ENCODE measurements at places on chromosomes 4 and X.

GRCh38 chrX:135505351-135505750 is 15.1 kb upstream of the INTS6L start:
- no peak for DNase-seq

DNA sequence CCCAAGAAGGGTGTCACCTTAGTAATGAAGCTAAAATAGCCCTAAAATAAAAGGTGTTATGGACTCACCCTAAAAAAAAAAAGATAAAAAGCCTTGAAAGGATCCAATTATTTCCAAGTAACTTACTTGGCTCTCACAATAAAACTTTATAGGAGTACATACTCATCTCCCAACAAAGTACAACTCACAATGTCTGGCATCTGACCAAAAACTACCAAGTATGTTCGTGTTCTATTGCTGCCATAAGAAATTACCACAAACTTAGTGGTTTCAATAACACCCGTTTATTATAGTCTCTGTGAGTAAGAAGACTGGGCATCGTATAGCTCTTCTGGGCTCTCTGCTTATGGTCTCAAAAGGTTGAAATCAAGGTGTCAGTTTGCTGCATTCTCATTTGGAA is 51.0 kb downstream of the BEX1 start:
- no peak for DNase-seq

- DNase-seq: no peak
Observed at GRCh38 chr4:165308606-165309005, 18.9 kb upstream of the MSMO1 start.

DNA sequence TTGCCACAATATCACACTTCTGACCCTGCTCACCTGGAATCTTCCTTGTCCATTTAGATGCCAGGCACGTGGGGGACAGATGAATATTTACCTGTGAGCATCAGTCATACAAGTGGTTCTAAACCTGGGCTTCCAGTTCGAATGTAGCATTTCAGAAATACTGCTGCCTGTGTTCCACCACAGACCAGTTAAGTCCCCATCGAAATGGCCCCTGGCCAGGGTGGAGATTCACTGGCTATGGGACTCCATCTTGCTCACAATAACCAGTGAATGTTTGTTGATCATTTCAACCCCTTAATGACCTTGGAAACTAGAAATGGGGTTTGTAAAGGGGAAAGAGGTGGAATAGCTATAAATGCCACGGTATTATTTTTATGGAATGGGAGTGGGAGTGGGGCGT is 73.8 kb downstream of the CLDN34 start:
- DNase-seq: no peak

DNA sequence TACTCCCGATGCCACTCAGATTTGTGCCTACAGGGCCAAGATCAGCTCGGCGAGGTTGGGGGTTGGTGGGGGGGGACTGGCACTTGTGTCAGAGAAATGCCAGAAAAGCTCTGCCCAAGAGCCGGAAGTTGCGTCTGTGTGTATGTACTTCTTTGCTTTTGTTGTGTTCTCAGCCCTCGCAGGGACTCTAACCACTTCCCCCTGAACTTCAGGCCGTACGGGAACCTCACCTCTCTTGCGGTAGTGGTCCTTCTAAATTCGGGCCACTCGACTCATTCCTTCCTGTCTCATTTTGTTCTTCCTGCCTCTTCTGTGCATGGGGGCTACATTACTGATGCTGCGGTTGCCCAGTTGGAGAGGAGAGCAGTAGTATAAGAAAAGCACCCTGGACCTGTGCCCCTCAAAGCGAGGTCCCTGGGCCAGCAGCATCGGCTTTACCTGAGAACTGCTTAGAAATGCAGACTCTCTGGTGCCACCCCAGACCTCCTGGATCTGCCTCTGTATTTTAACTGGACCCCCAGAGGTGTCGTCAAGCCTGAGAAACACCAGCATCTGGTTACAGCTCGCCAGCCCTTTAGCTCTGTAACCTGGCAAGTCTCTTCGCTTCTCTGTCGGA is 146.3 kb upstream of the RPS6KA3 start:
- DNase-seq: no peak

All from NCI-H1417 treated with DMSO at 0.1 percent for 48 hours (cell line).